ENCODE measurements at places on chromosomes 3 and 15.

DNA sequence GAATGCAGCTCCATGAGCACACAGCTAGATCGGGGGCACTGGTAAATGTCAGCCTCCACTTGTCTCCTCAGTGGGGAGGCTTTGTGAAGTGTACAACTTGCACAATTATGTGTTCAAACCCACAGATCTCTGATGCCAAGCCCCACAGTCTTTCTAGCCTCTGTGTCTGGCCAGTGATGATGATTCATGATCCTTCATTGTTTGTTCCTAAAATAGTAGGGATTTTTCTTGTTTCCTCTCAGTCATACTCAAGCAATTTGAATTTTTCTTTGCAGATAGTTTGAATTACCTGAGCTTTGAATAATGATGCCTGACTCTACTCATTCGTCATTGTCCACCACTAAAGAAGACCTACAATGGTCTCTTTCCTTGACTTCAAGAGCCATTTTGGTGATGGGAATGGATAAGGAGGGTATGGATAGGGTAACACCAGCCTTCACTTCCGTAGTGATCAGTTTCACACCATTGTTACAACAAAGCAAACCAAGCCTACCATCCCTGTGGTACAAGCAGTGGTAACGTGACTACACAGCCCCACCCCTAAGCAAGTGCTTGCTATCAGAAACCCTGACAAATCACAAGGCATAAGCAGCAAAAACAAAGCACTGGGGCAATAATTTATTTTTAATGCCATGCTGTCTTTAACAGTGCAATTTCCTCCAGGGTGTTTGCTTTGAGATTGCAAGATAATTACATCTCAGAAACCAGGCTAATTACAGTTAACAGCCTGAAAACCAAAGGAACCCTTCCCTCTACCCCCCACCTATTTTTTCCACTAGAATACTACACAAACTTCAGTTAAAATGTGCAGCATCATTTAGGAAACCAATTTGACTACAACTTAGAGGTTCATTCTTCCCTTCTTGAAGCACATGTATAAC is 114.1 kb upstream of the PPP2R3A start:
- no peak for DNase-seq

- DNase-seq, result peak; percentile 79
These were observed 2.0 kb upstream of the BHLHE40 start for GRCh38 chr3:4977001-4977852.

DNA sequence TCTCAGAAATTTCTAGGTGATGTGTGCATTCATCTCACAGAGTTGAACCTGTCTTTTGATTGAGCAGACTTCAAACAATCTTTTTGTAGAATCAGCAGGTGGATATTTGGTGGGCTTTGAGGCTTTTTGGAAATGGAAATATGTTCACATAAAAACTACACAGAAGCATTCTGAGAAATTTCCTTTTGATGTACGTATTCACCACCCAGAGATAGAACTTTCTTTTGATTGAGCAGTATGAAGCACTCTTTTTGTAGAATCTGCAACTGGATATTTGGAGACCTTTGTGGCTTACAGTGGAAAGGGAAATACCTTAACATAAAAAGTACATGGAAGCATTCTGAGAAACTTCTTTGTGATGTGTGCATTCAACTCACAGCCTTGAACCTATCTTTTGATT is 3515.0 kb downstream of the GOLGA6L6 start:
- DNase-seq, result no peak

DNA sequence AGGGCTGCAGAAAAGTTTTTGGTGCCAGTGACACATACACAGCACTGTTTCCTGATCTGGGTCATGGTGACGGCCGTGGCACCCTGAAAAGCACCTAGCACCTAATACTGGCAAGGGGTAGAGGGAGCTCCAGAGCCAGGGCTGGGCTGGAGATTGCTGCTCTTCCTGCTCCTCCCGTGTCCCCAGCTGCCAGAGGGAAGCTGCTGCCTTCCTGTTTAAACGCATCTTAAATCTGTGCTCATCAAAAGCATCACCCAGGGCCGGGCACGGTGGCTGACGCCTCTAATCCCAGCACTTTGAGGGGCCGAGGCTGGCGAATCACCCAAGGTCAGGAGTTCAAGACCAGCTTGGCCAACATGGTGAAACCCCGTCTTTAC is 156.7 kb upstream of the MEF2A start:
- DNase-seq, result no peak

DNA sequence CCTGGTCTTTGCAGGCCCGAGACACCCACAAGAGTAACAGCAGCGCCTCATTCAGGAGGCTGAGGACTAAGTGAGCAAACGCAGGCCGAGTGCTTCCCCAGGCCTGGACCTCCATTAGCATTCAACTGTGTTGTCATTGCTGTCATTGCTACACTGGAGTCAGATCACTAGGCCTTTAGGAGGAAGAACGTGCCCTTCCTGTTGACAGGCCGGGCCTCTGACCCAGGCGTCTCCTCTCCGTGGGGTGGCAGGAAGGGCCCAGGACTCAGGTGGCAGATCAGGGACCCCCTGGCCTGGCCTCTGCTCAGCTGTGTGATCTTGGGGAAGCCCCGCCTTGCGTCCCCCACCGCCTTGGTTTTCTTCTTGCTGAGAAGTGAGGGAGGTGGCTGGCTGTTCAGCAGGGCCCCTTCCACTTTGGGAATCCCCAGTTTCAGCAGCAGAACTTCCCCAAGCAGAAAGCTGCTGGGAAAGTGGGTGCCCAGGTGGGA is 19.1 kb downstream of the ZDHHC19 start:
- DNase-seq, result no peak

GRCh38 chr15:60798821-60799220 is 319.9 kb upstream of the ICE2 start:
- peak; percentile 65 for DNase-seq

- no peak for DNase-seq
These were observed 635.6 kb upstream of the TBL1XR1 start for GRCh38 chr3:177832880-177833279.

GRCh38 chr15:87944050-87944449 is 312.5 kb downstream of the NTRK3 start:
- no peak for DNase-seq

- no peak for DNase-seq
These were observed 58.5 kb downstream of the HRH1 start for GRCh38 chr3:11212784-11213183.

- no peak for DNase-seq
These were observed 61.9 kb upstream of the C3orf80 start for GRCh38 chr3:160163229-160163878.

GRCh38 chr15:74173380-74174218 is at the start of gene ISLR:
ISLR (plus strand) TSS chr15:74173710; CDS start chr15:74174859, 1,149 bp downstream.
- no peak for DNase-seq

DNA sequence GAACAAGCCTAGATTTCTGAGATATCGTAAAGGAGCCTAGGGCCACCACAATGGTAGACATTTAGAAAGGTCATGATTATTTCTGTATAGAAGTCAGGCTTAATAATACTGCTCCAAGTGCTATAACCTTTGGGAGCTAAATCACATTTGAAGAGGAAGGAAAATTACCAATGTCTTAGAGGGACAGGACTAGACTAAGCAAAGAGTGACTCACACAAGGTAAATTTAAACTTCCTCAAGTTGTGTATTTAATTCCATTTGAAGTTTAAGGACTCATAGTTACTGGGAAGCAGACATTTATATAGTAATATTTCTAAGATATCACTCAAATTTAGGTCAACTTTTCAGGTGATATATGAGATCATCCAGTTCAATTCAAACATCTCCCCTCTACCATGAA is 227.6 kb upstream of the MME start:
- DNase-seq, result no peak

DNA sequence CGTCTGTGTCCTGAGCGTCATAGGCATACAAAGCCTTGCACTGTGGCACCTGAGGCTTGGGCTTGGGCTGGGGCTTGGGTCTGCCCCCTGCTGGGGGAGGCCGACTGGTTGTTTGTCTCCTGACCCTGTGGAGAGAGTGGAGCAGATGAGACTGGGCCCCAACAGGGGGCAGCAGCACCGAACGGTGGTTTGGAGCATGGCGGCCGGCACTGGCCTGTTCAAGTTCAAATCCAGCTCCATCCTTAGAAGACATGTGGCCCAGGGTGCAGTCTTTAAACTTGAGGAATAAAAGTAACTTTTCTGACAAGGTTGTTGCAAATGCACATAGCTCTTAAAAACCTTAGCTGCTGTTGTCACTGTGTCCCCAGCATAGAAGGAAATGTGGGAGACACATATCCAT is 33.3 kb downstream of the CCNB2 start:
- peak; percentile 40 for DNase-seq

GRCh38 chr3:194287977-194288706 is 63.0 kb downstream of the CPN2 start:
- no peak for DNase-seq

DNA sequence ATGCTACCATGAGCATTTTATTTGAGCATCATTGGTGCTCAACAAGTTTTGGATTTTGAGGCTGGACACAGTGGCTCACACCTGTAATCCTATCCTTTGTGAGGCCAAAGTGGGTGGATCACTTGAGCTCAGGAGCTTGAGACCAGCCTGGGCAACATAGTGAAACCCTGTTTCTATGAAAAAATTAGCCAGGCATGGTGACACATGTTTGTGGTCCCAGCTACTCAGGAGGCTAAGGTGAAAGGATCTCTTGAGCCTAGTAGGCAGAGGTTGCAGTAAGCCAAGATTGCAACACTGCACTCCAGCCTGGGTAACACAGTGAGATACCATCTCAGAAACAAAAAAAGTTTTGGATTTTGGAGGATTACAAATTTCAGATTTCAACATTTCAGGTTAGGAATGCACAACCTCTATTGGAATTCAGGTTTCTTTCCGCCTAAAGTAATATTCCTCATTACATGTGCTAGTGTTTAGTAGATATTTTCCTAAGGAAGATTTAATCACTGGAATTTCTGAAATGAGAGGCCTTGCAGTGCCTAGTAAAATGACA is 27.6 kb downstream of the CNOT10 start:
- no peak for DNase-seq

Data from stimulated activated CD4-positive, alpha-beta T cell treated with anti-CD3 and anti-CD28 coated beads, Interleukin-4, amount 100 ng/mL, for 48 hours (primary cell).